NCI-H2107 (cell line): ENCODE measurements at places on chromosomes 16 and 17.

DNA sequence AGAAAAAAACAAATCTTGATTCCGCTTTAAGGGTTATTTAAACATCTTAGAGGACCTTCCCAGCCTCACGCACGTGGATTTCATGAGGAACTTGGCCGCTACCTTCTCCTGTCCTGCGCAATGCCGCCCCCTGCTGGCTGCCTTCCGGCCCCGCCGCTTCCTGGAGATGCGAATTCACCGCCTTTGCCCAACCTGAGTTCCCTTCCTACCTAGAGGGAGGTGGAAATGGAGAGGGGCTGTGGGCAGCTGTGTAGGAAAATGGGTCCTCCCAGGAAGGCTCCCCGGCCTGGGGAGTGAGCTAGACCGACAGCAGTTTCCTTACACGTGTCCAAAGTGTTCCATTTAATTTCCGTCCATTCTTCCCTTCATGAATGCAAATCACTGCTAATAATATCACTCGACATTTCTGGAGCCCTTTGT is 1.0 kb upstream of the ABCC12 start:
- DNase-seq = peak; percentile 61

DNA sequence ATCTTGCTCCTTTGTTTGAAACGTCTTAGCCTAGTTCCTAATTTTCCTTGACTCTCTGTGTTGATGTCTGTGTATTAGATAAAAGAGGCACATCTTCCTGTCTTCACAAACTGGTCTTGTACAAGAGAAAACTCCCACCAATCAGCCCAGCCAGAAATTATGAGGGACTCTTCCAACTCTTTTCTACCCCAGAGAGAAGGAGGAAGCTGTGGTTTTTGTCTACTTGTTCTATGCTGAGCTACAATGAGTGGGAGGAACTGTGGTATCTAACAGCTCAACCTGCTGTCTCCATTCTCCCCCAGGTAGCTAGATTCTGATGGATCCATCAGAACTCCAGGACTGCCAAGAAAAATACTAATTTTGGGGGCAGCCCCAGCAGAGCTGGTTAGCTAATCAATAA is 392.5 kb downstream of the HS3ST3B1 start:
- DNase-seq = no peak

DNA sequence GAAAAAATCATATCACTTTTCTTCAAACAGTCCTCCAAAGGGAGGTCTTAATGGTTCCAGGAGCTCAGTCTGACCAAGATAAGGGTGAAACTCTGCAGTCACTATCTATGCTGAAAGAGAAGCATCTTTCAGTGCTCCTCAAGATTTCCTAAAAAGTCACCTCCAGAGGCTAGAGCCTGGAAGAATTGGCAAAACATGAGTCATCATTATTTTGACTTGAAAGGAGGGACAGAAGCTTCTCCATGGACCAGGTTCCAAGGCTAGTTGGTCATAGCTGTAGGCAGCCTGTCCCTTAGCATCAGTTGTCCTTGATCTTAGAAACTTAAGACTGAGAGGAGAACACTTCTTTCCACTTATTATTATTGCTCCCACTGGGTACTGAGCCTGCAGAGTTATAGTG is 219.0 kb upstream of the ASIC2 start:
- no peak for DNase-seq

- DNase-seq = no peak
These were observed 453.3 kb downstream of the KCNJ2 start for GRCh38 chr17:70622368-70623260.

DNA sequence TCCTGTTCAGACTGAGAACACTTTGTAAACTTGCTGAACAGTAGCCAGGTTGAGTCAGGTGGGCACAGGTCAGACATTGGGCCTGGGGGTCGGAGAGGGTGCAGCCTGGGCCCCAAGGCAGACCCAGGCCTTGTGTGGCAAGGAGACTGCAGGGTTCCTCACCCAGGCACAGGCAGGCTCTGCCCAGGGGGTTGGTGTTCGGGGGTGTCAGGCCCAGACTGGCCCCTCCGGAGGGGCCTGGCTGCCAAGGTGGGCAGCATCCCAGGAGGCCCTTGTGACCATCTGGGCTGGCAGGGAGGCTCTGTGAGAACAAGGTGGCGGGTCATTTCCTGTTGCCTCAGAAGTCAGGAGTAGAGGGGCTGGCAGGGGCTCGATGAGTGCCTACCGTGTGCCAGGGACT is 585 bp upstream of the MYO15A start:
- DNase-seq = no peak

DNA sequence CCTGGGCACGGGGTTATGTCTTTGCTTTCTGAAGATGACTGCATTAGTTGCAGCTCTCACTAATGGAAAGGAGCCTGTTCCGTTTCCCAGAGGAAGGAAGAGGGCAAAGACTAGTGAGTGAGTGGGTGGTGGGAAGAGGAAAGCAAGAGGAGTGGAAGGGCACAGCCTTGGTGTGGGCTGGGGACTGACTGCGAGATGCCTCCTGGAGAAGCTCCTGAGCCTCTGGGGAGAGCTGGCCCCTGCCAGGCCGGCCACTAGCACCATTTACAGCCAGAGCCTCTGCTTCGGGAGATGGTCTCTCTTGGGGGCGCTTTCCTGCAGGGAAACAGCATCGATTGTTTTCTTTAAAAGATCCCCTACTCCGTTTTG is 825 bp upstream of the RHBDL3 start:
- DNase-seq = no peak

DNA sequence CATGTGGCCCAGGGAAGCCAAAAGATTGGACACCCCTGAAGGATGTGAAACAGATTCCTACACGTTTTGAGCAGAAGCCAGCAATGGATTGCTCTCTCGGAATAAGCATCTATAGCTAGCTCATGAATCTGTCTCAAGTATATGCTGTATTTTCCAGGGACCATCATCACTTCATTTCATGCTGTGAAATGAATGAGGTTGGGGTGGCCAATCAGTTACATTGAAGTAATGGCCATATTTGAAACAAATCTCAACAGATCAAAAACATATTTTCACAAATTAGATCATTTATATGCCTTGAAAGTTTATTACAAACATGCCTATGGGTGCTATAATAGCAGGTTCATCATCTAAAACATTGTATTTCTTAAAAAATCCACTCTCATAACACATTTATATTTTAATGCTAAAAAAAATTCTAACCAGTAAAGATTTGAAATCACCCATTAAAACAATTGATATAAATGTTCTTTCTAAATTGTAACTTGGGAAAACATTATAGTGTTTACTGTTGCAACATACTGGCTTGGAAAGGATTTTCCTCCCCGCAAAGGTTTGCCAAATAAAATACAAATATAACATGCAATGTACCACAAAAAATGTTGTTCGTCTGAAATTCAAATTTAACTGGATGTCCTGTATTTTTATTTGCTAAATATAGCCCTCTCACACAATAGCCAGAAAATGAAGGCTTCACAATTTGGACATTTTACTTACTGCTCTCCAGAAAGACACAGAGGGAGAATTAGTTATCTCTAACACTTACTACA is 743.6 kb downstream of the KCNJ2 start:
- no peak for DNase-seq

- no peak for DNase-seq
These were observed 40.2 kb downstream of the MAF start for GRCh38 chr16:79560318-79560717.

GRCh38 chr17:28996554-28997096 is 9.2 kb downstream of the SEZ6 start:
- DNase-seq = no peak

DNA sequence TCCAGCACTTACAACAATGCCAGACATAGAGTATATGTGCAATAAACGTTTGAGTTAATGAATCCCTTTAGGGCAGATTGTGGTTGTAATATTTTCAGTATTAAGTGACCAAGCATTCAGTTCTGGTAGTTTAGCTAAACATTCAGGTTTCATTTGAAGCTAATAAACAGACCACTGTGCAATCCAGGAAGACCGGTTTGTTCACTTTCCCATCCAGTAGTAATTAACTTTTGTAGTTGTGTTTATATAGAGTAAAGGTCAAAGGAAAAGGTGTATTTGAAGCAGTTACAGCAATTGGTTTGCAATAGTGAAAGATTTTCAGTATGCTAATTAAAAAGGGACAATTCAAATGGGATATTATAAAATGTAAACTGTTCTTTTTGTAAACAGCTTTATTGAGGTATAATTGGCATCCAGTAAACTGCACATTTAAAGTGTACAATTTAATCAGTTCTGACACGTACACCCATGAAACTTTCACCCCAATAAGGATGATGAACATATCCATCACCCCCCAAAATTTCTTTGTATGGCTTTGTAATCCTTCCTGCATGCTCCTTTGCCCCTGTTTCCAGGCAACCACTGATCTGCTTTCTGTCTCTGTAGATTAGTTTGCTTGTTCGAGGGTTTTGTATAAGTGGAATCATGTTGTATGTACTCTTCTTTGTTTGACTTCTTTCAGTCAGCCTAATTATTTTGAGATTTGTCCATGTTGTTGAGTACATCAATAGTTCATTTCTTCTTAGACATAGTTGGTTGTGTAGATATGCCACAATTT is 26.3 kb downstream of the MRTFB start:
- no peak for DNase-seq

DNA sequence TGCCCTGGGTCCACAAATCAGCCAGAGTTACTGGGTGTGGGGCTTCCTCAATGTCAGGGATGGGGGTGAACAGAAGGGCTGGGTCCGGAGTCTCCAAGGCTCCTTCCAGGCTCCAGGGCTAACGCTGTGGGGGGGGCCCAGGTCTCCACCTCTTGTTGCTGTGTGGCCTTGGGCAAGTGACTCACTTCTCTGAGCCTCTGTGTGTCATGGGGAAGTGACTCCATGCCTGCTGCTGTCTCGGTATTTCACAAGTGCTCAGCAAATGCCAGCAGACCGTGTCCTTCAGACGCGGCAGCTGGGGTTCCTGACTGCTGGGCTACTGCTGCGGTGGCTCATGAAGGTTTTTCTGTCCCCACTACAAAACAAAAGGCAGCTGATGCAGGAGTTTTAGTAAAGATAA is 26.6 kb downstream of the JPH3 start:
- DNase-seq = no peak

GRCh38 chr16:64290461-64290860 is 831.4 kb downstream of the CDH11 start:
- DNase-seq = no peak

DNA sequence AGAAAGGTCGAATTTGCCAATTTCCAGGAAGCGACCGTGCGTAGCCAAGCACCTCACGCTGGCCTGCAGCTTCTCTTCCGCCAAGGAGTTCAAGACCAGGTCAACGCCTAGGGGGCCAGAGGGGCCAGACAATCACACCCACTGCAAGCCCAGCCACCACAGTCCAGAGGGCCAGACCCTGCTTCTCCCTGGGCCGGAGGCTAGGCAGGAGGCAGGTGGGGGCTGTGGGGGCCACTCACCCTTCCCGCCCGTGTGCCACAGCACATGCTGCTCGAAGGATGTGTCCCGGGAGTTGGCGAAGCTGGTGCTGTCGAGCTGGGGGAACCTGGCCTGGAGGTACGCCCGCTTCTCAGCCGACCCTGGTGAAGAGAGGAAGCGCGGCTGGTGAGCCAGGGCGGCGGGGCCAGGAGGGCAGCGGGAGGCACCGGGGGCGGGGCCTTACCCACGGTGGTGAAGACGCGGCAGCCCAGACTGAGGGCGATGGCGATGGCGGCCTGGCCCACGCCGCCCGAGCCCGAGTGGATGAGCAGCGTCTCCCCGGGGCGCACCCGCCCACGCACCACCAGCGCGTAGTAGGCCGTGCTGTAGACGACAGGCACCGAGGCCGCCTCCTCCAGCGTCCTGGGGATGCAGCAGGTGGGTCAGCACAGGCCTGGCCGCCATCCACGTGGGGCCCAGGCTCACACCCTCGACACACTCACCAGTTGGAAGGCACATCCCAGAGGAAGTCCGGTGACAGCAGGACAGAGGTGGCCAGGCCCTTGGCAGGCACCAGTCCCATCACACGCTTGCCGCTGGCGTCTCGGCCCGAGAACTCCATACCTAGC is 14.3 kb downstream of the FASN start:
- DNase-seq = no peak

DNA sequence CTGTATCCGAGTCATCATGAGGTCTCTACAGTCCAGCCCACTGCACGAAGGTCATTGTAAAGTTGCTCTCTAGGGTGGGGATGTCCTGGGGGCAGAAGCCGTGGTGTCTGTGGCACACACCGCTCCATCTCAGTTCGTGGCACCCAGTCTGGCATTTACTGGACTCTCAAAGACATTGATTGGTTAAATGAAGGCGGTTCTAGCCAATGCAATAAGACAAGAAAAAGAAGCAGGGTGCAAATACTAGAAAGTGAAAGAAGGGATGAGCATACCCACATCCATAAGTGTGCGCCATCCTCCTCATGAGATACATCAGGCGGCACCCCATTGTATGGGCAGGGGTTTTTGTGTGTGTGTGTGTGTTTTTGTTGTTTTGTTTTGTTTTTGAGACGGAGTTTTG is 10.7 kb upstream of the ATP2A3 start:
- no peak for DNase-seq

- DNase-seq = no peak
These were observed 2.3 kb upstream of the NT5M start for GRCh38 chr17:17300624-17301568.

GRCh38 chr16:87922250-87922871 is 14.0 kb downstream of the CA5A start:
- no peak for DNase-seq

DNA sequence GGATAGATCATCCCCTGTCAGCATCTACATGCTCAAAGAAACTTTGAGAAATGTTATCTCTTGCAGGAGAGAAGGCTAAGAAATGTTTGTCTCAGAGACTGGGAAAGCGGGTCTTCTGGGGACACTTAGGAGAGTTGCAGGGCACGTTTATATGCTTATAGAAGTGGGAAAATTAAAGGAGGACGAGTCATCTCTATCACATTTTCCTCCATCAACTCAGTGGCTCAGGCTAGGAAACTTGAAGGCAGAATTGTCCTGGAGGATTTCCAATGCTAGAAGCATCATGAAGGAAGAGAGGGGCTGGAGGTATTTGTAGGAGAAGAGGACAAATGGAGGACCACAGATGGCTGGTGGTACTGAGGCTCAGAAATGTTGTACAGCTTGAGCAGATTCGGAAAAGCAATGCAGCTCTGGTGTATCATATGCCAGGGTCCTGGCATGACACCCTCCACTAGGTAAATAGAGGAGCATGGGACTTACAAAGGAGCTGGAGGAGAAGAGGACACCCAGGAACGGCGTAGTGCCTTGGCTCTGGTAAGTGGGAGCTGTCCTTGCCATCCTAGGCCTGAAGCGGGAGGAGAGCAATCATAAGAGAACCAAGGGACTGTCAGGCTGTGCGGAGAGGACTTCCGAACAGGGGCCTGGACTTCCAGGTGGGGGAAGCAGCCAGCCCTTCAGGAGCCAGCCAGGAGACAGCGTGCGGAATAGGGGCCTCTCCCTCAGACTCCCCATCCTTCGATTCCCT is 4.5 kb upstream of the HS3ST3B1 start:
- no peak for DNase-seq

- no peak for DNase-seq
These were observed 1.4 kb upstream of the HS3ST3B1 start for GRCh38 chr17:14299280-14300141.

- DNase-seq = peak; percentile 76
These were observed 41.7 kb downstream of the HEATR6 start for GRCh38 chr17:60036796-60037677.

DNA sequence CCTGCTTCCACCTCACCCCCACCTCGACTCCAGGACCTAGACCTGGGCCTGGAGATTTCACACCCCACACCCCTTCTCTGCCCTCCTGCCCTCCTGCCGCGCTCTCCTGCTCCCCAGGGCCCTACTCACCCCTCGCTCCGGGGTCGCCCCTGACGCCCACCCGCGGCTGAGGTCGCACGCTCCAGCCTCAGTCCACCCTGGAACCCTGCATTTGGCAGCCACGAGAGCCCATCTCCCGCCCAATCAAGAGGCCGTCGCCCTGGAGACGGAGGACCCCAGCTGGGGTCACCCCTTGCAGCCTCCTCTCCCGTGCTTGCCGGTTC is 16.1 kb downstream of the TLE7 start:
- no peak for DNase-seq
